ENCODE measurements at places on chromosomes 2 and 18. TPM values are rescaled to one million over a fixed set of nuclear protein-coding genes. Genes with fewer than 3 reads are reported as not detected.

The TMEM169 gene
- 1.5 TPM for total RNA-seq

The GAREM1 gene
- 4.8 TPM for total RNA-seq

The CMPK2 gene
- total RNA-seq: 3.2 TPM

The LAMA1 gene
- 0.33 TPM for total RNA-seq

The NAT8 gene
- total RNA-seq: 26.3 TPM

The TSPYL6 gene
- total RNA-seq: not detected

The SPDYA gene
- 0.13 TPM for total RNA-seq

Data from left lobe of liver (tissue), 2 donors.